ENCODE measurements at places on chromosomes 4 and X.

- DNase-seq: no peak
Measured at GRCh38 chr4:44760142-44760898, 34.0 kb upstream of the GNPDA2 start.

GRCh38 chr4:818106-818921, 7.6 kb downstream of the CPLX1 start:
- DNase-seq: no peak

DNA sequence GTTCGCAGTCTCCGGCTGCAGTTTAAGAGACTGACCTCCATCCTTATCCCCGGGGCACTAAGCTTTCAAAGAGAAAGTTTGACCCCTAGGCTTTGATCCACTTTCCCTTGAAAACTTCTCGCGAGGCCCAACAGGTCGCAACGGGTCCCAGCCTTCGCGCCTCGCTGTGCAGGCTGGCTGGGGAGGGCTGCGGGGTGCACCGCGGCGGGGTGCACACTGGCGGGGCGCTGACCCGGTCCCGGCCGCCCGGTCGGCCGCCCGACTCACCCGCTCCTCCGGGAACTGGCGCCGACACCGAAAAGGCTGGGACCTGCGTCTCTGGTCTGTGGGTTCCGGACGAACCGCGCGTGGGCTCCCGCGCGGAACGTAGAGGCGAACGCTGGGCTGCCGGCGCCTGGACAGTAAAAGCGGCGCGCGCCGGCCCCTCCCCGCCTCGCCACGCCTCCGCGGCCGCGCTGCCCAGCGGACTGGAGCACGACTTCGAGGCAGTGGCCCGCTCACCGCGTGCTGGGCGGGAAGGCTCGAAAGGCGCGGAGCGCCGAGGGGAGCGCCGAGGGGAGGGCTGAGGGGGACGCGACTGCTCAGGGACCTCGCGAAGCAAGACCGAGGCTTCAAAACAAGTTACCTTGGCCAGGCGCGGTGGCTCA, at the start of gene TAF7L:
TSS of gene TAF7L (minus strand) at position 378 of the 647 bp plus-strand sequence. CDS start 3,791 bp downstream, outside the sequence.
- no peak for DNase-seq

DNA sequence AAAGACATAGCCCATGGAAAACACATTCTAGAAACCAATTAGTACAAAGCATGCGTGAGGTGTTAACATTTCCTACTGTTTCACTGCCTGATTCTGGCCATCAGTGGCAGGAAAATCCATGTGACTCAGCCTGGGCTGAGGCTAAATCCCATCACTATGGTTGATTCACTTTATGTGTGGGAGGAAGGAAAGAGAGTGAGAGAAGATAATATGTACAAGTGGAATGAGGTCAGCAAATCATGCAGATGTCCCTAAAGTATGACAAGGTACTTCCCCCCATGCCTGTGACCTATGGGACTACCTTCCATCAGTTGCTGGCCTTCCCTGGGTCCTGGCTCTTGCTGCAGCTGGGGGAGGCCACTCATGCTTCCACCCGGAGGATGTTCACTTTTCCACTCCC, 64.2 kb upstream of the MAP3K15 start:
- DNase-seq: no peak

DNA sequence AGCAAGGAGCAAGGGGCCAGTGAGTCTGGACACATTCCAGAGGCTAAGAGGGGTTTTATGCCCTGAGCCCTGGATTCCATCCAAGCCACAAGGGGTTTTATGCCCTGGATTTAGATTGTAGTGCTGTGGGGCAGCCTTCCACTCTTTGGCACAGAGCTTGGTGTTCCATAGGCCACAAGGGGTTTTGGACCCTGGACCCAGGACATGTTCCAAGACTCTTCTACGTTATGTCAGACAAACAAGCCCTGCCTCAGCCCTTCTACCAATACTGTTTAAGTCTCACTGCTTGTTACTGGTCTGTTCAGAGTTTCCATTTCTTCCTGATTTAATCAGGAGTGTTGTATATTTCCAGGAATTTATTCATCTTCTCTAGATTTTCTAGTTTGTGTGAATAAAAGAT, 12.8 kb upstream of the SCARB2 start:
- DNase-seq: no peak

- no peak for DNase-seq
Measured at GRCh38 chr4:56806666-56807065, 14.8 kb downstream of the SPINK2 start.

GRCh38 chr4:21716531-21716930, 232.0 kb downstream of the KCNIP4 start:
- no peak for DNase-seq

- DNase-seq: no peak
Measured at GRCh38 chr4:62366939-62367338, 1166.8 kb downstream of the ADGRL3 start.

- DNase-seq: no peak
Measured at GRCh38 chrX:38279188-38279587, 48.1 kb downstream of the RPGR start.

DNA sequence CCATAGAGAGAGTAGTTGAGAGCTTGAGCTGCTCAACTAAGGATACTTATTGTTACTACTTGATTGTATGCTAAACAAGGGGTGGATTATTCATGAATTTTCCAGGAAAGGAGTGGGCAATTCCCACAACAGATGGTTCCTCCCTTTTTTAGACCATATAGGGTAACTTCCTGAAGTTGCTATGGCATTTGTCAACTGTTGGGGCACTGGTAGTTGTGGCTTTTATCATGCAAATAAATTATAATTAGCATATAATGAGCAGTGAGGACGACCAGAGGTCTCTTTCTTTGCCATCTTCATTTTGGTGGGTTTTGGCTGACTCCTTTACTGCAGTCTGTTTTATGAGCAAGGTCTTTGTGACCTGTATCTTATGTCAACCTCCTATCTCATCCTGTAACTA, 1403.5 kb upstream of the PABPC4L start:
- DNase-seq: no peak

DNA sequence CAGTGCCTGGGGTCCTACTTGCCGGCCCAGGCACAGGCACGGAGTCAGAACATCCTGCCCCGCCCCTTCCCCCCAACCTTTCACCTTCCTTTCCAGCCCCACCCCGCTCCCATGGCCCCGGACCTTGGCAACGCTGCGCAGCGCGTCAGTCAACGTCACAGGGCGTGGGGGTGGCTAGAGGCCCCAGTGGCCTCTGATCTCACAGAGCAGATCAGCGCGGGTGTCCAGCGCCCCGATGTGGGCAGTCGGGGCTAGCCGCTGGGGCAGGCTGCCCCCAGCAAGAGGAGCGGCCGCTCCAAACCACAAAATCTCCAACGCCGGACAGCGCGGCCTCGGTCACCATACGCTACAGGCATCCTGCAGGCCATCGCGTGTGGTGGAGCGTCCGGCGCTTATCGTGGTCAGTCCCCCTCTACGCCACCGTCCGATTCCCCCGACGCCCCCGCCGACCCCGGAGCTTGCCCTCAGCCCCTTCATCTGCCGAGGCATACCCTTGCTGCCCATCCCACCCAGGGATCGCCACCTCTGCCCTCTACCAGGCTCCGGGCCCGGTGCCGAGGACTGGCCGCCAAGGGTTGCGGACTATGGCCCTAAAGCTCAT, 69.6 kb upstream of the APOOL start:
- no peak for DNase-seq

GRCh38 chrX:30141966-30142365, 73.4 kb upstream of the MAGEB2 start:
- no peak for DNase-seq

- DNase-seq: no peak
Measured at GRCh38 chr4:34280131-34280530, 1964.2 kb downstream of the ARAP2 start.

DNA sequence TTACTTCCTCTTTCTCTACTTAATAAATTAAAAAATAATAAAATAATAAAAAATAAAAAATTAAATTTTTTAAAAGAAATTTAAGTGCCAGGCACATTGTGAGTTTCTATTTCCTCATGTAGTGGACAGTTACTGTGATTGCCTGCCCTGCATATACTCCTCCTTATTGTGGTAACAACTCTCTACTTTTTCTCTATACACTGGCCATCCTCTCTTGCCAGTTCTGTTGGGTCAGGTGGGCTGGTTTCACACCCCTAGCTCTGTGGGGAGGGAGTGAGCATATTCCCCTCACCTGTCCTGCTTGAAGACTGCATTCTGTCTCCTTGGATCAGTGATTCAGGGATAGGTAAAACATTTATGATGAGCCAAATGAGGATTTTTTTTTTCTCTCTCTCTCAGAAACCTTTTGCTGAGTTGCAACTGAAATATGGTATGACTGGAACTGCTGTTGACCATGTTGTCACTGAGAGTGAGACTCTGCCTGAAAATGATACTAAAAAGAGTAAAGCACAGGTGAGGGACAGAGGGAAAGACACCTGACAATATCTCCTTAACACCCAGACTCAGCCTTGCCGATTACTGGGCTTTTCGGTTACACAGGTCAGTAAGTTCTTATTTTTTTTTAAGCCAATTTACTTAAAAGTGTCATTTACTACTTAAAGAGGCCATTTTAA, 37.2 kb downstream of the CXXC4 start:
- DNase-seq: no peak

DNA sequence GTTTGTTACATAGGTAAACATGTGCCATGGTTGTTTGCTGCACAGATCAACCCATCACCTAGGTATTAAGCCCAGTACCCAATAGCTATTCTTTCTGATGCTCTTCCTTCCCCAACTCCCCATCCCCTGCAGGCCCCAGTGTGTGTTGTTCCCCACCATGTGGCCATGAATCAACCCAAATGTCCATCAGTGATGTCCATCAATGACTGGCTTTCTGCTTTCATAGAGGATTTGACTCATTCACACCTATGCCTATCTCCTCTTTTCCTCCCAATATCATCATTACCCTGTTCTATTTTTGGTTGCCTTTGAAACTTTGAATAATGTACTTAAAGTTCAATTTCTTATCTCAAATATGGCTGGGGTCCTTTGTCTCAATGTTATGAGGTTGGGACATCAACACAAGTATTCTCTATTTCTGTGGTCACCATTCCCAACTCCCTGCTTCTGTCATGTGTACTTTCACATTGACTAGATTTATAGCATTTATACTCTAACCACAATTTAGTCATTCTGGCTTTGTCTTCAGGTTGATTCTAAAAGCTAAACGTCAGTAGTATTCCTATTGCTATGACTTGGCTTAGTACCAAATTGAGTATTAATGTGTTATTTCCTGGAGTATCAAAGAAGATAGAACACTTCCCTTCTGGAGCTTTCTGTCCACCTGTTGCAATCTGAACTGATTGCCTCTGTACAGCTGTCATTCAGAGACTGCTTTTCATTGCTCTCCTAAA, 107.2 kb downstream of the TAB3 start:
- no peak for DNase-seq

DNA sequence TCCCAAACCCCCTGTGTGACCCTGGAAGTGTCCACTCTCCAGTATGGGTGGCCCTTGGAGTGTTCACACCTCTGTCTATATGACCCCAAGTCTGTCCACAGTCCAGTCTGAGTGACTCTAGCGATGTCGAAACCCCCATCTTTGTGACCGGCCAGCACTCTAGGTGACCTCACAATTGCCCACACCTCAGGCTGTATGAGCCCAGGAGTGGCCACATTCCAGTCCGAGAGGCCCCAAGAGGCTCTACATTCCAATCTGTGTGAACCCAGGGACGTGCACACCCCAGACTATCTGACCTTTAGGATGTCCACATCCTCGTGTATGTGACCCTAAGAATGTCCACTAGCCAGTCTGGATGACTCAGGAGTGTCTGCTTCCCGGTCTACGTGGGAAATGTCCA, 7.3 kb upstream of the GLOD5 start:
- DNase-seq: no peak

DNA sequence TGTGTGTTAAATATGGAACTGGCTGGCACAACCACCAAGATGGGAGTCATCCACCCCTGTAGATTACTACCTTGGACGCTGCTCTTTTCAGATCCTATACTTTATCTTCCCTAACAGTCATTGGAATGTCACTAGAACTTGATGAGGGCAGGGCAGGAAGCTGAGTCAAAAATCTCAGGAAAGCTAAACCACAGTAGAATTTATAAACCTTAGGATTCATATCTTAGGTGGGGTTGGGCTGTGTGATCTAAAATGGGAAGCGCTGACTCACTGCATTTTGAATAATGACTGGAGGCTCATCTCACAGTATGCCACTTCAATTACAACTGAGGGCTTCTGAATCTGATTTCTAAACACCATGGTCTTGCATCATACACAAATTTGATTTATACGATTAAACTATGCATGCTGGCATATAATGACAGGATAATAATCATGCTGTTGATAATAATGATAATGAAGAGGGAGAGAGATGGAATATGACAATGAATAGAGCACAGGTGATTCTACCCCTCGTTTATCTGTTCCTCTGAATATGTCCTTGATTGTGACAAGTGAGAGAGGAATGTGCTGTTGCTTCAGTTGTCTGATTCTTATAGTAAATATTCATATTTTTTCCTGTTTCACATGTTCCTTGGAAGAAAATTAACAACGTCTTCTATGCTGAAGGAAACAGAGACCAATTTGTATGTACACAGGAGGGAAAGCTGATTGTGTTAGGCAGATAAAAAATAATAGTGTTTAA, 270.3 kb upstream of the HS3ST1 start:
- DNase-seq: no peak

DNA sequence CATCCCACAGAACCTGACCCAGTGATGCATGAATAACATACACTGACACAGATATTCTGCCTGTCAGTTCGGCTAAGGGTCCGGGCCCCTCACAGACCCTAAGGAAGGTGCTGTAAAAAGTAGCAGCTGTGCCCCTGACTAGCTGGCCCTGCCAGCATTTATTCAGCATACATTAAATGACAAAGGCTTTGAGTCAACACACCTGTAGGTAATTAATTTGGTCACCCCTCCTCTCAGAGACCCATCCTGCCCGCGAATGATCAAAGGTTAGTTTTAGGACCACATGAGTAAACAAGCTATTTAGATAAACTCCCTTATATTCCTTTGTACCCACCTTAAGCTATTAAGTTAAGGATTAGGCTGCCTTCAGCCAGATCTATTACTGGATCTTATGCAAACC, 429.0 kb upstream of the NWD2 start:
- DNase-seq: no peak

DNA sequence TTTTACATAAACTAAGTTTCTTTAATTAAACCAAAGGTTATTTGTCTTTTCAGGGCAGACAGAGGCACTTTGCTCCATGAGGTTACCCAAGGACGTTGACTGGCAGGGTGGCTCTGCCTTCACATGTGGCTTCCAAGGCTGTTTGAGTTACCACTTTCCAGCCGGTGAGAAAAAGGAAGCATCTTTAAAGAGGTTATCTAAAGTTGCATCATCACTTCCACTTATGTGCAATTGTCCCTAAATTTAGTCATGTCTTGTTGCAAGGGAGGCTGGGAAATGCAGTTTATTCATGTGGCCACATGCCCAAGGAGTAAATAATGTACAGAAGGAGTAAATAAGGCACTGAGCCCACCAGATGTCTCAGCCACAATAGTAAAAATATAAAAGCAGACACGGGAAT, 29.0 kb upstream of the RAP1GDS1 start:
- no peak for DNase-seq

- DNase-seq: no peak
Measured at GRCh38 chr4:75634951-75635350, 4.6 kb upstream of the CDKL2 start.

DNA sequence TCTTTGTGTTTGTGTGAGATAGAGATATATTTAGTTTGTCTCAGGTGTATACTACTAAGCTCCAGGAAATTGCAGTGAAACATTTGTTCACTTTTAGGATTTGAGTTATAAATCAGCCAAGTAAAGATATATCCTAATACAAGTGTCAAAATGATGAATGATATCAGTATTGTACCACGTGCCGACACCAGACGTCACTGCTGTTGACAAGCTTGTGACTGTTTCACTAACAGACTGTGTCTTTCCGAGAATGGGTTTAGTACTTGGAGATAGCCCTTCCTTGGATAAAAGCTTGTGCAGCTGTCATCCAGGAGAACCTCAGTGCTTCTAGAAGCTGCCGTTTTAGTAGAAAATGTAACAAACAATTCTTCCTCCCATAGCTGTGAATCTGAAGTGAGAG, 343.3 kb downstream of the FBXO8 start:
- DNase-seq: no peak

GRCh38 chr4:19522966-19523365, 728.7 kb upstream of the SLIT2 start:
- no peak for DNase-seq

Data from T-helper 9 cell (primary cell).